Stimulated activated CD8-positive, alpha-beta memory T cell treated with anti-CD3 and anti-CD28 coated beads, Interleukin-4, amount 100 ng/mL, for 1 hour (primary cell): ENCODE measurements at places on chromosomes 7 and 10.

GRCh38 chr7:18320971-18321567, 174.5 kb upstream of the HDAC9 start:
- no peak for DNase-seq

DNA sequence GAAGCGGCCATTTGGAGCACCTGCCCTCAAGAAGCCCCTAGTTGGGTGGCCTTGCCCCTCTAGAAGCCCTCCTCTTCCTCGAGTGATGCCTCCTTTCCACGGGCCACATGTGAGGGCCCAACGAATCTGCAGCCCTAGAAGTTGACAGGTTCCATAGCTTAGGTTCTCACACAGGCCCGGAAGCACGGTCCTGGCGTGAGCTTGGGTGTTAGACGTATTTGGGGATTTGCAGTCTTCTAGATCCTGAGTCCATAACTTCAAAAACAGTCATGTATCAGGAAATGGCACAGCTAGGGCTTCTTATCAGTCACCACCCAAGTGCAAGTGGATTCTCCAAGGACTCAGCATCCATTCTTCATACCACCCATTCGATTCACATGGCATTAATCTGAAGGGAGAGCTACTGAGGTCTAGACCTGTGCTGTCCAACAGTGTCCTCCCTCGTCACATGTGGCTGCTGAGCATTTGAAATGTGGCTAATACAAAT, 477 bp upstream of the FBXW4 start:
- no peak for DNase-seq

DNA sequence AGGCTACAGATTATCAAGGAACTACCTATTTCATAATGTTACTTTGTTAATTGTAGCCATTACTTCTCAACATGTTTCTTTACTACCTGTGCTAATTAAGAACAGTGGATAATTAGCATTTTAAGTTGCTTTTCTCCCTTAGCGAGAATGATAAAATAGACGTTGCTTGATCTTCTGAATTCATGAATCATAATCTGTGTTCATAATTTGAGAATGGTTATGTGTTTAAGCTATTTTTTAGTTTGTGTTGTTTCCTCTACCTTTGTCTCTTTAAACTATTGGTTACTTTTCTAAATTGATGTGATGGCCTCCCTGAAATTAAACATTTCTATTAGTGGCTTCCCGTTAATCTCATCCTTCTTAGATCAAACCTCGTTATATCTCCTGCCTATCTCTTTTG, at the start of gene ZRANB1:
Gene ZRANB1 (plus strand): TSS at position 301 of the 400 bp plus-strand sequence. CDS start 371 bp downstream, outside the sequence.
- no peak for DNase-seq

DNA sequence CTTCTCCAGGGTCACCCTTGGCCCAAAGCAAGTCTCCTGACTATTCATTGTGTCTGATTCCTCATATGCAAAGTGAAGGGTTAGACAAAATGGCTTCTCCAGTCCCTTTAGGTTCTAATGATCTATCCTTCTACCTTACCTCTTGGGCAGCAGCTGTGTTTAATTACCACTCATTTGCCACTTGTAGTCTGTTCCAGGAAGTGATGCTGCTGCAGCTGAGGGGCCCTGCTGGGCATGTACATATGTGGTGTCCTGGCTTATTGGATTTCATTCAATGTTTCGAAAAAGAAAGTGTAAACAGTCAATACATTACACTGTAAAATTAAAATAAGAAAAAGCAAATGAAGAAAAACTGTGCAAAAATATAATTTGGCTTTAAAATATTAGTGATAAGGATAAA, 36.6 kb downstream of the SCIN start:
- no peak for DNase-seq

DNA sequence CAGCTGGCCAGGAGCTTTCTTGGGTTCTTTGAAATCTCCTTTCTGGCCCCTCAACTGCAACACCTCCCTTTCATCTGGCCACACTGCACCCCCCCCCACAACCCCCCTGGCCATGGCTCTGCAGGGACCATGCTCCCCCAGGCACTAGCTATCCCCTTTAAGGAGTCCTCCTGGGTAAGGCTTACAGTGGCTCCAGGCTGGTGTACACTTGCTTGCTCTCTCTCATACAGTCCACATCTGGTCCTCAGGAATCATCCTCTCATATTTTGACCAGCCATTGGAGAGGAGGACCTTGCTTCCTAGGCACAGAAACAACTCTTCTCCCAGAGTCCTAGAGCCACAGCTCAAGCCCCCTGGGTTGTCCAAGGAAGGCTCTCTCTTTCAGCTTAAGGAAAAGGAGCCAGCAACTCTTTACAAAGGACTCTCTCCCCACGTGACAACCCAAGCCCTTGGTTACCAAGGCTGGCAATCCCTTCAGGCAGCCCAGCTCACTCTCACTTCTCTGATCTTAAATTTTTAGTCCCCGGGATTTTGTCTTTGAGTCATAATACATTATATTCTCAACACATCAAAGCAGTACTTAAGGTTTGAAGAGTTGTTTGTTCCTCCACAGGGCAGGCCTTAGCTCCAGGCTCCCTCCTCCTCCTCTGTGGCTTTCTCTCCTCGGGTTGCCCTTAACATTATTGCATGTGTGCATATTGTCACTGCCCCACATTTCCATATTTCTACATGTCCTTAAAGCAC, 9.9 kb downstream of the GARIN1A start:
- no peak for DNase-seq

DNA sequence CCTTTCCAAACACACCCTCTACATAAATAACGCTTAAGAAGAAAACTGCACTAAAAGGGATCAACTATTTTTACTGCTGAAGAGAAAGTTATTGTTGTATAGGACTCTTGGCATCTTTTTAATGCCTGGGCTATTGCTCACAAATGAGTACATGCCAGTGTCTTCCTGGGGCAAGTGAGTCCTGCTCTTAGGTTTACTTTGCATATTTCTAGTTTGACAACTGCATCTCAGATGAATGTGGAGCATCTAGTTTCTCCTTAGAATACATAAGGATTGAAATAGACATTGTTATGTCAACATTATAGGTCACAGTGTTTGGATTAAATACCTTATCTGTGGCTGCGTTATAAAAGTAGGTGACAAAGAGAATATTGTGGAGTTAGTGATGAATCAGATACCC, 44.5 kb downstream of the PSMC2 start:
- no peak for DNase-seq

GRCh38 chr7:37031571-37032257, 307.4 kb upstream of the AOAH start:
- DNase-seq: no peak

DNA sequence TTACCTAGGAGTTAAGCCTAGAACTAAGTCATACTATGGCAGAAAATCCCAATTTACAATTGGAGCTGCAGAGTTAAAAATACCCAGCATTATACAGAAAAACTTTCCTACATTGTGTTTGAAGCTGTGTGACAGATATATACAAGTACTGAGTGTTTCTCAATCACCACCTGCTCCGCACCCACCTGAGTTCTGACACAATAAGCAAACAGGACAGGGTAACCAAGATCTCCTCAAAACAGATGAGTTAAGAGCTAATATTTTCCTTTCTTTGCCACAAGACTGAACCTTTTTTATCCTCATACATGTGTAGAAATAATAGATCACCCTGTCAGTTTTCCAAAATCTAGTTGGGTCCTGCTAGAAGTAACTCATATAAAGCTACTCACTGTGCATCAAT, 186.3 kb downstream of the DOCK4 start:
- no peak for DNase-seq

DNA sequence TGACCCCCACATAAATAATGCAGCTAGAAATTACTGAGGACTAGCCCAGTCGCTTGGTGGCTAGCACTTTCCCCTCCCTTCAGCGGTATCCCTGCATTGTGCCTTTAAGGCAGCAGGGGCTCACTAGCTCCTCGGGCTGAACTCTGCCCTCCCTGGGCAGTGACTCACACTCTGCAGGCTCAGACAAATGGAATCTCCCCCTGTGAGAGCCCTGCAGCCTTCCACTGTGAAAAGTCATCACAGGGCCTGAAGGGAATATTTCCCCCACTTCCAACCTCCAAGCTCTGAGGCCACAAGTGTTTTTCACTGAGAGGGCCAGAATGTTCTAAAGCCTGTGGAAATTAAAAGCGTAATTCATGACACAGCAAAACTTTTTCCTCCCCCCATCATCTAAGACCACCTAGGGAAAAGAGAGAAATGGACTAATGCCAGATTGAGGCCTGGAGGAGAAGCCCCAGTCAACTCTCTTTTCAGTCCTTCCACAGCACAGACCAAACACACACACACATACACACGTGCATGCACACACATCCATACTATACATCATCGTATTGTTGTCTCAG, 93.6 kb upstream of the COL1A2 start:
- DNase-seq: no peak

GRCh38 chr10:90723416-90724068, 134.3 kb downstream of the HTR7 start:
- no peak for DNase-seq

- no peak for DNase-seq
These were observed 14.9 kb downstream of the DLG5 start for GRCh38 chr10:77911535-77912123.

DNA sequence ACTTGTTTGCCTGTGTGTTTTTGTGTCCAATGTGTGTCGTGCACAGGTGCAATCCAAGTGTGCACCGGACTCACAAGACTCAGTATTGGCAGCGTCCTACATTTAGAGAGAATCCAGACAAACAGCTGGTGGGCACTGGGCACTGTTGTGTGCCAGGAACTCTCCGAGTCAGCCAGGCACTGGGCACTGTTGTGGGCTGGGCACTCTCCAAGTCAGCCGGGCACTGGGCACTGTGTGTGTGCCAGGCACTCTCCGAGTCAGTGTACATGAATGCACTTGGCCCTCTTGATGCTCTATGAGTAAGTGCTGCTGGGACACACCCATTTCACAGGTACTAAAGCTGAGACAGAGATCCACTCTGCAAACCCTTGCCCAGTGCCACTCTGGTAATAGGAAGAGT, 303.5 kb downstream of the PTPRN2 start:
- DNase-seq: no peak

DNA sequence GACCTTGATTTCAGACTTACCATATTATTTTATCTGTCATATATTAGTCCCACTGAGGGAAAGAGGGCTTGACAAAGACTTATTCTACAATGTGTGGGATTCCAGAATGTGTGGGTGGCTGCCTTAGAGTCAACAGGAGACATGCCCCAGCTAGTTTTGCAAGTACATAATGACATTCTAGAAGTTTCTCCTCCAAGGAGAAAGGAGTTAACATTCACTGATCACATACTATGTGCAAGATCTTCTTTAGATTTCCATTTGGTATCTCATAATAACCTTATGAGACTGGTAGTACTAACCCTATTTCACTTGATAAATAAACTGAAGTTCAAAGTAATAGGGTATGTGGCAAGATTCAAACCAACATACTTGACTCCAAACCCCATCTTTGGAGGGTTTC, 25.2 kb downstream of the IRF5 start:
- DNase-seq: no peak

DNA sequence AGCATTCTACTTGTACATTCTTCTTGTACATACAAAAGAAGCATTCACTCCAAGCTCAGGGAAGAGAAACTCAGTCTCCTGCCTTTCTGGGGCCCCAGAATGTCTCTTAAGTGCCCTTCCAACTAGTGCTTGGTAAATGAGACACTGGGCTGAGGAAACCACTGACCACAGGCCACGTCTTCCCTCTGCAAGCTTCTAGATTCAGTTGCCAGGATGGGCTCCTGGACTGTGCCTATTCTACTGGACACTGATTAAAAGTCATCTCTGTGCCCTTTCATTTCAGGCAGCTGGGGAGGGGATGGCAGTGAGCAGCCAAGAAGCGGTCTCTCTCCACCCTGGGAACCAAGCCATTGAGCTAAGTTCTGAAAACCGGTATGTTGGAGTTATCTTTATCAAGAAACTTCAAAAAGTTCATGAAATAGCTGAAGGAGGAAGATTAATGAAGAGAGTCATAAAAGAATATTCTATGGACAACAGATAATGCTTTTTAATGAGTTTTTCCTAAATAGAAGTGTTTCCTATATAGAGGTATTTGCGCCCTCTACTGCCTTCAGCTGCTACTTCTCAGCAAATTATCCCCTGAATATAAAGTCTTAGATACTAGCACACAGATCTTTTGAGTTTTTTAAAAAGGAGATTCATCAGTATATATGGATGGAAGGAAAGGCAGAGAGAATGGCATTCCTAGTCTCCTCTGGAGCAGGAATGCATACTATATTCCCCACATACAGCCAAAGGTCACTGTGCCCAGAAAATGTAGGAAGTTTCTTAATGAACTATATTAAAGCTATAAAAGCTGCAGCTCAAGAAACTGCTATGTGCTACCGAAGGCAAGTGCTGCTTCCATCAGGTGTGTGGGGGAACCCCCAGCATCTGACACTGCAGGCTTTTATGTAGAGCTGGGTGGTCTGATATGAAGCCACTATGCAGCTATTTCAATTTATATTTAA, 8.4 kb upstream of the IFIT1B start:
- DNase-seq: no peak

DNA sequence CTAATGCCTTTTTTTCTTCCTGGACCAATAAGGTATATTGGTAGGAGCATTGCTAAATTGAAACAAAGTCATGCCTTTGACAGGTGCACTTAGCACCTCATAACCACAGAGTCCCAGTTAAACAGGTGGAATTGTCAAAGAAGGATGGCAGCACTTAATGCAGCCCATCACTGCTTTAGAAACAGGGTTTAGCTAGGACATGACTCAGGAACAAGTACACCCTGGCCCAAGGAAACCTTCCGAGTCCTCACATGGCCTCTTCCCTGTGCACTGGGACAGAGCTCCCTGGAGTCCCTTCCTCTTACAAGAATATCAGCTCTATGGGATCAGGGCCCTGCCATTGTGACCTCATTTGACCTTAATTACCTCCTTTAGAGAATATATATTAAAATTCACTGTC, 382.7 kb downstream of the EXOC4 start:
- DNase-seq: no peak

DNA sequence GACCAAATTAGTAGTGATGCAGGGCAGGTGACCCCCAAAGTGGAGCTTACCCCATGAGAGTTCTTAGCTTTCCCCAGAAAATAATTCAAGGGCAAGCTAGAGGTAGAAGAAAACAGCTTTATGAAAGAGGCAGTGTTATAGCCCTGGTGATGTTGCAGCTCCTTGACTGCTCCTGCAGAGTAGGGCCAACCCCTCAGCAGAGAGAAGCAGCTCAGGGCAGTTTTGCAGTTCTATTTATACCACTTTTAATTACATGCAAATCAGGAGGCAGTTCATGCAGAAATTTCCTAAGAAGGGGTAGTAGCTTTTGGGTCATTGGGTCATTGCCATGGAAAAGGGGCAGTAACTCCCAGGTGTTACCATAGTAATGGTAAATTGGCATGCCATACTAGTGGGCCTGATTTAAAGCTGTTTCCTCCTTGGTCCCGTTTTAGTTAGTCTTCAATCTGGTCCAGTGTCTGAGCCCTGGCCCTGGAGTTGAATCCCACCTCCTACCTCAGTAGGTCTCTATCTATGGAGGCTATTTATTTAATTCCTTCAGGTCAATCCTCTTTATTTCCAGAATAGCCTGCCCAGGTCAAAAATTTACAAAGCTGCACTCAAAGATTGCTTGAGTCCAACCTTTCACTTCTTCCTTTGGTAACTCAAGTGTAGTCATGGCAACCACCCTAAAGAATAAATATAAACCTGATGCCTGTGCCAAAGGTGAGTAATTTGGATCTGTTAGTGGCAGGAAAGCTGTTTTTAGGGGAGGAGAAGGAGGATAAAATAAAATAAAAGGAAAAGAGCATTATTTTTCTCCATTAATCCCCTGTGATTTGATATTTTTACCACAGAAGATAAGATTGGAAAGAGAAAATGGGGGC, 29.5 kb downstream of the PLXDC2 start:
- no peak for DNase-seq

GRCh38 chr7:93861325-93861949, 29.1 kb downstream of the TFPI2 start:
- no peak for DNase-seq
